Effector CD4-positive, alpha-beta T cell (primary cell): ENCODE measurements at places on chromosomes 1 and 21.

GRCh38 chr21:42146821-42147220, 72.1 kb upstream of the ABCG1 start:
- DNase-seq: no peak

DNA sequence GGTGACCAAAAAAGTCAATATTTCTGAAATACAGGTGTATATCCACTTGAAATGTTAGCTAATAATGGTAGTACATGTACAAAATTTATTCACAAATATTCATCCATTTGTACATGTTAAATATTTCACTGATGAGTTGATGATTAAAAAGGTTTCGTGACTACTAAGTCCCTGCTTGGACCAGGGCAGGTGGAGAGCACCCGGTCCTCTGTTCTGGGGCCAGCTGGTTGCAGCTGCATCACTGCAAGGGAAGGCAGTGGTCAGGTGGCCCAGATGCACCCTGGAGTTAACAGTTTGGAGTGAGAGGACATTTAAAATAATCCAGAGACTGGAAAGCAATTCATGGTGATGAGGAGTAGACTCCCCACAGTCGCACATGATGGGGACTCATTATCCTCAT, 141.2 kb downstream of the ZBTB18 start:
- DNase-seq: no peak

DNA sequence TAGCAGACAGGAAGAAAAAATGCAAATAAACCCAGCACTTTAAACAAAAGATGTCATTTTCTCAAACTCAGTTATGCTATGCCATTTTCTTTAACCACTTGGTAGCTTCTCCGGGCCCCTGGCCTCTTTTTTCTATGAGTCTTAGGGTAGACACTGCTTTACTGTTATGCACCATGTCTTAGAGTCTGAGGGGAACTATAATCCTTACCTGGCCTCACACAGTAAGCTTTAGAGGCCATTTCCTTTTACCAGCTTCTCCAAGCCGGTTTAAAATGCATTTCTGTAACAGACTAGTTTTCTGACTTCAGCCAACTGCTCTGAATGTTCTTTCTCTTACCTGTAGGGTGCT, 73.7 kb upstream of the EDEM3 start:
- no peak for DNase-seq

- no peak for DNase-seq
These were observed 2.1 kb downstream of the STUM start for GRCh38 chr1:226550672-226551041.

- peak; percentile 54 for DNase-seq
These were observed 107.5 kb downstream of the ZNF281 start for GRCh38 chr1:200302192-200302920.

GRCh38 chr1:151294742-151295462, 12.8 kb downstream of the ZNF687 start:
- no peak for DNase-seq

DNA sequence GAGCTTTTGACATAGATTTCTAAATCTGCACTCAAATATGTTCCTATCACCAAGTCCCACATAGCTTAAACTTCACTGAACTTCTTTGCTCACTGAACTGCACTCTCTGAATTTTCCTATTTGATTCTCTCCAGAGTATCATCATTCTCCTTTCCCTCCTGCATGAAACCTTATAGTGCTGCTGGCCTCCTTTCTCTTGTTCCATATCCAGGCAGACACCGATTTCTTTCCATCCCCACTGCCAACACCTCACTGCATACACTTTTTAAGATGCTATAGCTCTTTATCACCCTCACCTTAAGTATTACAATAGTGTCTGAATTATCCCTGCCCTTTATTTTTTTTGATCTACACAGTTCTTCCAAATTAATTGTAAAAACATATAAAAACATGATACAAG, 3.1 kb upstream of the TRIM45 start:
- DNase-seq: no peak

- no peak for DNase-seq
These were observed 8.6 kb downstream of the LIX1L start for GRCh38 chr1:145949219-145949618.

DNA sequence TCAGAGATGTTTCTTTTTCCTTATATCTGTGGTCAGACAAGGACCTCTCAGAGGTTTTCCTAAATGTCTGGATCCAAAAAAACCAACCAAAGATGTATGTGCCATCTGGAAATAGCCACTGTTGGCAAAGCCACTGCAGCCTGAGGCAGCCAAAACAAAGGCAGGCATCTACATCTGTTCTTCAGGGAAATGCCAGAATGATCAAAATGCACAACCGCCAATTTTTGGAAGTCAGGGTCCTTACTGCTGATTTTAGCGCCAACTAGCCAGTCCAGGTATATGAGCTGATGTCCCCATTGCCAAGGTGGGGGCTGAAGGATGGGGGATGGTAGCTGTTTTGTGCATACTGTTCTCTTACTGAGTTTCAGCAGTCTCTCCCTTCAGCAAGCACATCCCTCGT, 45.9 kb downstream of the SYT14 start:
- no peak for DNase-seq

- no peak for DNase-seq
These were observed 201.7 kb downstream of the CRB1 start for GRCh38 chr1:197469620-197470210.

DNA sequence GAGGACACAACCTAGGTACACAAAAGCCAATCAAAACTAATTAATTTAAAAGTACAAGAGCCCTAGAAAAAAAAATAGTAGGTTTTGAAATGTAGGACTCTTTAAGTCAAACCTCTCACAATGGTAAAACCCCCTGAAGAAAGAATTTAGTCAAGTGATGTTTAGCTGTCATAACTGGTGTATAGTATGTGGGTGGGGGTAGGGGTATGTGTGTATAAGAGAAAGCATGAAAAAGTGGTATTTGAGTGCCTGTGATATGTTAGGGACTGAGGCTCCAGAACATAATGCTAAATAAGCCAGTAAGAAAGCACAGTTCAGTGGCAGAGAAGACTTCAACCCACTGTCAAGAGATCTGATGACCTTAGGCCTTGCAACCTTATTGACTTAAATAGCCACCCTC, 507.9 kb downstream of the TTLL7 start:
- no peak for DNase-seq

DNA sequence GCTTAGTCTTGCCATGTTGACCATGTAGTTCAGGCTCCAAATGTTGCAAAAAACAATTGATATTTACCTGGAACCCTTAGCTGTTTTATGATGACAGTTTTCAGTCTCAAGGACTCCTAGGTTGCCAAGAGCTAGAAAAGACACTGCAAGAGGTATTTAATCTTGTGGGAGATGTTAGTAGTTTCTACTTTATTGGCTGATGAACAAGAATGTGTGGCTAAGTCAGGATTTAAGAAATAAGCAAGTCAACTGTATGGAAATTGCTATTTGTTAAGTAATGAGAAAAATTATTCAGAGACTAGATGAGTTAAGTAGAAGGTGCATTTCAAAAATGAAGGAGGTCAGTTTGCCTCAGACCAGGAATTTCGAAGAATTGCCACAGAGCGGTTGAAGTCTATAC, 639.7 kb upstream of the USP24 start:
- DNase-seq: no peak

DNA sequence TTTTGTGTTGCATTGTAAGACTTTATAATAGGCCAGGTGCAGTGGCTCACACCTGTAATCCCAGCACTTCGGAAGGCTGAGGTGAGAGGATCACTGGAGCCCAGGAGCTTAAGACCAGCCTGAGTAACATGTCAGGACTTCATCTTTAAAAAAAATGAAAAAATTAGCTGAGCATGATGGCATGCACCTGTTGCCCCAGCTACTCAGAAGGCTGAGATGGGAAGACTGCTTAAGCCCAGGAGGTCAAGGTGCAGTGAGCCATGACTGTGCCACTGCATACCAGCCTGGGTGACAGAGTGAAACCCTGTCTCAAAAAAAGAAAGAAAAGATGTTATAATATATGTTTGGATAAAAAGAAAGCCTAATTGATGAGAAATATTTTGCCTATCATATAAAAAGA, 34.9 kb downstream of the HMCN1 start:
- DNase-seq: no peak
